HS-27A (cell line): ENCODE measurements at places on chromosomes 7 and 10.

DNA sequence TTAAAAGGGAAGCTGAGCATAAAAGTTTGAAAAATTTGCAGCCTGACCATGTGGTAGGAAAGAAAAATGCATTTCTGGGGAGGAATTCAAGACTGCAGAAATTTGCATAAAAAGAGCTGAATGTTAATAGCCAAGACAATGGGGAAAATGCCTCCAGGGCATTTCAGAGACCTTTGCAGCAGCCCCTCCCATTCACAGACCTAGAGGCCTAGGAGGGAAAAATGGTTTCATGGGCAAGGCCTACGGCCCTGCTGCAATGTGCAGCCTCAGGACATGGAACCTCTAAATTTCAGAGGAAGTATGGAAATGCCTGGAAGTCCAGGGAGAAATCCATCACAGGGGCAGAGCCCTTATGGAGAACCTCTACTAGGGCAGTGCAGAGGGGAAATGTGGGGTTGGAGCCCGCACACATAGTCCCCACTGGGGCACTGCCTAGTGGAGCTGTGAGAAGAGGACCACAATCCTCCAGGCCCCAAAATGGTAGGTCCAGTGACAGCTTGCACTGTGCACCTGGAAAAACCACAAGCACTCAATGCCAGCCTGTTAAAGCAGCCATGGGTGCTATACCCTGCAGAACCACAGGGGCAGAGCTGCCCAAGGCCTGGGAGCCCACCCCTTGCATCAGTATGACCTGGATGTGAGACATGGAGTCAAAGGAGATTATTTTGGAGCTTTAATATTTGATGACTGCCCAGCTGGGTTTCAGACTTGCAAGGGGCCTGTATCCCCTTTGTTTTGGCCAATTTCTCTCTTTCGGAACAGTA lies 243.8 kb downstream of the DNAJB9 start:
- DNase-seq, result no peak

DNA sequence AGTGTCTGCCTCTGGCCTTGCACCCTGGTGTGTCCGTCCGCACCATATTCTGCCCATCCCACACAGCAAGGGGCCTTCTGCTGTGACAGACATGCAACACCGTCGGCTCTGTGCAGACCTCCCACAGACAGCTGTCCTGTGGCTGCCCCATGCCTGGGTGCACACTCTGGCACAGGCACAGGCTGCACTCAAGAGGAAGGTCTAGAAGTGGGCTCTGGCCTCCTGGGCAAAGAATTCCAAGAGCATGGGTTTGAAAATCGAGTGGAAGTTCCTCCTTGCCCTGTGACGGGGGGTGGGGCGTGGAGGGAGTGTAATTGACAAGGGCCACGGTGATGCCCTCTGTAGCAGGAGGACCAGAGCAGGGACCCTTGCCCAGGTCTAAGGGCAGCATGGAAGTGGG lies 4.3 kb upstream of the LOXL4 start:
- DNase-seq, result no peak

DNA sequence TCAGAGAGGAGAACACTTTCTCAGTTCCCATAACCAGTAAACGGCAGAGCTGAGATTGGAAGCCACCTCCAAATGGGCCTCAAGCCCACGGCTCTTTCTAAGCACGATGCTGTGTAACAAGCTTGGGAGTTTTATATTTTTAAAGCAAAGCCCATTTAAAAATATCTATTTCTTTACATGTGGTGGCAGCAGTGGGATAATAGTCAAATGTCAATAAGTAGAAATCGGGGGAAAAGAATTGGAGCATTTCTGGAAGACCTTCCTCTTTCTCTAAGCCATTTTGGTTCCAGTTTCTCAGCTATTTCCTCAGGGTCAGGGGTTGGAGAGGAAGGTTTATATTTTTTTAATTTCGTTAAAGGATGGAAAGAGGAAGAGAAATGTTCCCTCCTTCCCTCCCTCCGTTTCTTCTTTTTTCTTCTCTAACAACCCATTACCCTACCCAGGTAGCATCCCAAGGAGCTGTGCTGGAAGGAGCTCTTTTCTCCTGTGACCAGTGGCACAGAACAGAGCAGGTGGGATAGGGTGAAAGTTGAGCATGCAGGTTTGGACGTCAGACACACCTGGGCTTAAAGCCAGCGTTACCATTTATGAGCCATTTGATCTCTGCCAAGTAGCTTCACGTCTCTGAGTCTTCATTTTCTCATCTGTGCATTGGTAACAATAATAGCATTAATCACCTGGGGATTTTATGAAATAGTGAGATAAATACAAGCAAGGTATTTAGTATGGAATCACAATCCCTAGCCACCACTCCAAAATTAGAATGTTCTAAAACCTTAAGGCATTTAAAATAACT lies 515.7 kb downstream of the RPS24 start:
- no peak for DNase-seq

- DNase-seq, result no peak
Measured at GRCh38 chr10:104711302-104711721, 70.2 kb downstream of the SORCS3 start.

DNA sequence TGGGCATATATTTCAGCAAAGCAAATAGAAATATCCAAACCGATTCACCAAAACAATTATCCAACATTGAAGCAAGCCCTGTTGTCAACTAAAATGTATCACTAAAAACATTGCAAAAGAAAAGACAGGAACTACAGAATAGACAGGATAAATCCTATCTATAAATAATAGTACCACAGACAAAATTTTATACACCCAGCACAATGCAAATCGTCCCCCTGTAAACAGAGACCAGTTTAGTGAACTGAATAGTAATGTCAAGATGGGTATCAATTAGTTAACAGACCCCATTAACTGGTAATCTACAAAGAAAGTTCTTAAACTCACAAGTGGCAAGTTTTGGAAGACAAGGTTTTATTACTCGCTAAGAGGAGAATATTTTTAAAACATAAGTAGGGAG lies 4.0 kb downstream of the ZC3HAV1 start:
- no peak for DNase-seq

- DNase-seq, result no peak
Measured at GRCh38 chr7:128271942-128272481, 30.9 kb downstream of the LEP start.

DNA sequence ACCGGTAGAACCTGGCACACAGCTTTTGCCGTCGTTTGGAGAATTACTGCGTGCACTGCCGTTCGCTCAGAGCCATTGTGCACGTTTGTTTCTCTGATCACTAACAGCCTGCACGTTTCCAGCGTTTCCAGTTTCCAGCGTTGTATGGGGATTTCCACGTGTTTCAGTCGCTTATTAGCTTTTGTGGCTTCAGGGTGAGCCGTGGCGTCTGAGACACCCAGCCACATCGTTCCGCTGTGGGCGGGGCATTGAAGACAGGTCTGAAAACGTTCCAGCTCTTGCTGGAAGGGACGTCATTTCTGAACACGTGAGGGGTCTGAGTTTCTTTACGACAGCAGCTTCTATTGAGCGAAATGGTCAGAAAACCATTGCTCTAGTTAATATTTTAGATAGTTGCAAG lies 164.8 kb downstream of the DNAJB6 start:
- no peak for DNase-seq

- DNase-seq, result no peak
Measured at GRCh38 chr7:128019288-128019687, 11.9 kb downstream of the LRRC4 start.

DNA sequence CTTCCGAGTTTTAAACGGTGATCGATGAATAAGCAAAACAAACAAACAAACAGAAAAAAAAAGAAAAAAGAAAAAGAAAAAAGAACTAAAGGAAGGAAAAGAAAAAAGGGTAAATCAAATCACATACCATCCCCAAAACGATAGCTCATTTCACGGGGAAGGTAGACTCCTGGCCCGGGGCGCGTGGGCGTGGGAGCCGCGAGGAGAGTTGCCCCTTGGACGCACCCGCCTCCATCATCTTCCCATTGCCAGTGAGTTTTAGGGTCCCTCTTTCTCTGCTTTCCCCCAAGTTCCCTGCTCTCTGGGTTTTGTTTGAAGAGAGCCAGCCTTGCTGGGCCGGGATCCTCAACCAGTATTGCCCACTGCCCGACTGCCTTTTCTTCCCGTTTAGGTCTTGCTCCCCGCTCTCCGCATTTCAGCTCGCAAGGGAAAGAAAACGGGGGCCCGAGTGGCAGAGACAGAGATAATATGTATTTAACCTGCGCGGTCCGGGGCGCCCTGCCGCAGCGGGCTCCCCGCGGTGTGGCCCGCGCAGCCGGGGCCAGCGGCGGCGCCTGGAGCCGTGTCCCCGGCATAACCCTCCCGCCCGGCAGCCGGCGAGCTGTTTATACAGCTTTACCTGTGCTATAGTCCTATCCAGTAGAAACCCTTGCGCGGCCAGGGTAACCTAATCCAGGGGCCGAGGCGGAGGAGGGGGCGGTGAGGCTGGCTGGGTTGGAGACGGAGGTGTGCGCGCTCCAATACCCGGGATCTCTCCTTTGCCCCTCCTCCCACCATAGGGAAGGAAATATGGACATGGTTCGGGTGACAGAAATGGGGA lies 5.2 kb upstream of the GATA3 start:
- no peak for DNase-seq

- DNase-seq, result no peak
Measured at GRCh38 chr7:50221028-50221427, 83.5 kb upstream of the IKZF1 start.

DNA sequence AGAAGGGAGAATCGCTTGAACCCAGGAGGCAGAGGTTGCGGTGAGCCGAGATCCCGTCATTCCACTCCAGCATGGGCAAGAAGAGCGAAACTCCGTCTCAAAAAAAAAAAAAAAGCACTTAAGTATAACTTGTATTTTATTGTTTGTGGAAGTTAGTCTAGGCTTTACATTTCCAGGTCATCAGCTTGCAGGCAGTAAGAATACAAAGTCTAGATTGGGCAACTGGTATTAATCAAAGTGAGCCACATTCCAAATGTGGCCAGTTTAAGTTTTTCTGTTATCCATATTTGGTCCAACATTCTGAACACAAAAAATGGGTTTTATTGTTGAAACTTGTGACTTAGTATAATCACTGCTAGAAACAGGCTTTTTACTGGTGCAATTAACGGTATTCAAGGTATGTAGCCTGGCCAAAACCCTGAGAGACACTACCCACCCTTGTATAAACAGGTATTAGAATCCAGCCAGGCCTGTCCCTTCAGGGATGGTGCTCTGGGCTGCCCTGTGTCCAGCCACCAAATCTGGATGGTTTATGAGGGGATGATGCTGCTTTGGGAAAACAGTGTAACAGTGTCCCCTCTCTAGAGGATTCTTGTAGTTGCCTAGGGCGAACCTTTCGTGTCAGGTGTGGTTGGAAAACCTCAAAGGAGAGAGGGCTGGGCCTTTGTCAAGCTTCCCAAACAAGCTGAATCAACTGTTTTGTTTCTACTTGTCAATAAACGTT lies 122.1 kb upstream of the EFCAB10 start:
- DNase-seq, result no peak

DNA sequence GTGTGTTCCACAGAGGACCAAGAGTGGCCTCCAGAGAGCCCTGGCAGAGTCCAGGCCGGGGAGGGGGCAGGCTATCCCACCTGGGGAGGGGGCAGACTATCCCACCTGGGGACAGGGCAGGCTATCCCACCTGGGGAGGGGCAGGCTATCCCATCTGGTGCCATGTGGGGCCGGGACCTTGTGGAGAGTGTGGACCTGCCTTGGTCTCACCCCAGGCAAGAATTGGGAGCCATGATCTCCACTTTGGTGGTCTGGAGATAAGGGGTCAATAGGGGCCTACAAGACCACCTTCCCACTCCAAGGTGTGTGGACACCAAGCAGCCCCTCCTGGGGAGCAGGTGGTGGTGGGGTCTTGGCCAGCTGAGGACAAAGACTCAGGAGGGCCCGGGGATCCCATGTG lies 138.2 kb downstream of the EBF3 start:
- DNase-seq, result no peak

DNA sequence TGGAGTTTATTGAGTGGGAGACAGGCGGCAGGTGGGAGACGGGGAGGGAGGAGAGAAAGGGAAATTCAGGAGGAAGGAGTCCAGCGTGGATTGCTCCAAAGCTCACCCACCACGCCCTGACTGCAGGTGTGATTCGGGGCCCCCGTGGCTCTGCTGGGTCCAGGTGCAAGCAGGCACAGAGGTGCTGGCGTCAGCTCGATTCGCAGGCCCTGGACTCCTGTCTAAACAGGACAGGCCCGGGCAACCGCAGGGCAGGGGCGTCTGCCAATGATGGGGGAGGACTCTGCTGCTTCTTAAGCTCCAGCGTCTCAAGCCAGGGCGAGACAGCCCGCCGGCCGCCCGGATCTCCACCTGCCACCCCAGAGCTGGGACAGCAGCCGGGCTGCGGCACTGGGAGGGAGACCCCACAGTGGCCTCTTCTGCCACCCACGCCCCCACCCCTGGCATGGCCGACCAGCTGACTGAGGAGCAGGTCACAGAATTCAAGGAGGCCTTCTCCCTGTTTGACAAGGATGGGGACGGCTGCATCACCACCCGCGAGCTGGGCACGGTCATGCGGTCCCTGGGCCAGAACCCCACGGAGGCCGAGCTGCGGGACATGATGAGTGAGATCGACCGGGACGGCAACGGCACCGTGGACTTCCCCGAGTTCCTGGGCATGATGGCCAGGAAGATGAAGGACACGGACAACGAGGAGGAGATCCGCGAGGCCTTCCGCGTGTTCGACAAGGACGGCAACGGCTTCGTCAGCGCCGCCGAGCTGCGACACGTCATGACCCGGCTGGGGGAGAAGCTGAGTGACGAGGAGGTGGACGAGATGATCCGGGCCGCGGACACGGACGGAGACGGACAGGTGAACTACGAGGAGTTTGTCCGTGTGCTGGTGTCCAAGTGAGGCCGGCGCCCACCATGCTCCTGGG lies at the start of gene CALML3:
CALML3 (plus strand) TSS at position 321 of the 920 bp plus-strand sequence; CDS start at position 446, 125 bp downstream.
- no peak for DNase-seq

- no peak for DNase-seq
Measured at GRCh38 chr10:30365278-30365677, 16.2 kb upstream of the MTPAP start.

GRCh38 chr7:140230516-140230860 lies 53.7 kb upstream of the KDM7A start:
- no peak for DNase-seq

DNA sequence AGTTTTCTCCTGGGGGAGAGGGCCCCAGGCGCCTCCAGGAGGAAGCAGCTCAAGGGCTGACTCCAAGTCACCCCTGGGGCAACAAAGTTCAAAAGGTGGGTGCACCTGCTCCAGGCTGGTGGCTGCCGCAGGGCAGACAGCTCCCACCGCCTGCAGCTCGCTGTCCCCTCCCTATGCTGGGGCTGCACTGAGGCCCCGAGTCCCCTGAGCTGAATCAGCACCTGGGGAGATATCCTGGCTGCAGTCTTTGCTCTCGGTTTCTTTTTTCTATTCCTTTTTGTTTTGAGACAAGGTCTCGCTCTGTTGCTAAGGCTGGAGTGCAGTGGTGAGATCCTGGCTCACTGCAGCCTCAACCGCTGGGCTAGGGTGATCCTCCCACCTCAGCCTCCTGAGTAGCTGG lies 183.4 kb downstream of the DNAJB6 start:
- DNase-seq, result no peak

GRCh38 chr7:101678658-101679057 lies 49.6 kb upstream of the MYL10 start:
- DNase-seq, result no peak

GRCh38 chr10:78381107-78381506 lies 347.4 kb downstream of the RPS24 start:
- no peak for DNase-seq

GRCh38 chr7:25846722-25847121 lies 305.3 kb upstream of the NFE2L3 start:
- DNase-seq, result no peak
